ENCODE measurements at places on chromosomes 6 and 20.

GRCh38 chr20:3471397-3472021 is 691 bp downstream of the ATRN start:
- DNase-seq, result no peak

DNA sequence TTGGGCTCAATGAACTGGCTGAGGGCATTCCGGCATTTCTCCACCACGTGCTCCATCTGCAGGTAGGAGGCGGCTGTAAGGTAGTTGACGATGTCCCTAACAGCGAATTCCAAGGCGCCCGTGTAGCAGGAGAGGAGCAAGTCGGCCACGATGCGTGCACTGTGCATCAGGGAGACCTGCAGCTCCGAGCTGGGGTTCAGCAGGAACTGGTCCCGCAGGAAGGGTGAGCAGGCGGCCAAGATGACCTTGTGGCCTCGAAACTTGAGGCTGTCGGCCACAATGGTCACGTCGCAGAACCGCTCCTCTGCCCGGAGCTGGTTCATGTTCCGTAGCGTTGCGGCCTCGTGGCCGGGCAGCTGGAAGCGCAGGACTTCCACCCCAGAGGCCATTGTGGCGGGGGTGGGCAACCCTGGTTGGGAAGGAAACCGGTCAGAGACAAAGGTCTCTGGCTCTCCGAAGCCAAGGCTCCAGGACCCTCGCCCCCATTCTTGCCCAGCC is 920 bp downstream of the ZBTB12 start:
- no peak for DNase-seq

DNA sequence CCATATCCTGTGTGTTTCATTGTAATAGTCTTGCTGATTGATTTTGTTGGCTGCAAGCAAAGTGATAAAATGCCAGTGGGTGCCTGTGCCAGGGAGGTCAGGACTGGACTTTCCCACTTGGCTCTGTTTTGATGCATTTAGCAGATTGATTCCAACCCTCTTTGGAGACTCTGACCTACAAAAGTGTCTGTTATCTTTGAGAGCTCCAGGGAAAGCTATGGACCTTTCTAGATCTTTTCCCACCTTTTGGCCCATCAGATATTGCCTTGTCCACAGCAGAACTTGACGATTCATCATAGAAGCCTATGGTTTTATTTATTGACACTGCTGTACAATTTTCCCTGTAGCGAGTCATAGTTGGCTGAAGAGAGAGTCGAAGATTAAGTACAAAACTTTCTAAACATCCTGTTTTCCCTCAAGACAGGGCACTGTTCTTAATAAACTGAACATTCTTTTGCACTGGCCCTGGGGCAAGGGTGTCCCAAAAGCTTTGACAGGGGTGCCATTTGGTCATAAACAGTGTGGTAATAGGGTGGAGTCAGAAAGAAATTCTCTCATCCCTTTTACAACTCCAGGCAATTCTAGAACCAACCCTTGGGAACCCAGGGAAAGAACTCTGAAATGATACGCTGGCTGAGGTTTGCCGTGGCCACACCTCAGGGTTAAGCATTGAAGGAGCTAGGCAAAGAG is 53.7 kb downstream of the E2F3 start:
- peak; percentile 54 for DNase-seq

DNA sequence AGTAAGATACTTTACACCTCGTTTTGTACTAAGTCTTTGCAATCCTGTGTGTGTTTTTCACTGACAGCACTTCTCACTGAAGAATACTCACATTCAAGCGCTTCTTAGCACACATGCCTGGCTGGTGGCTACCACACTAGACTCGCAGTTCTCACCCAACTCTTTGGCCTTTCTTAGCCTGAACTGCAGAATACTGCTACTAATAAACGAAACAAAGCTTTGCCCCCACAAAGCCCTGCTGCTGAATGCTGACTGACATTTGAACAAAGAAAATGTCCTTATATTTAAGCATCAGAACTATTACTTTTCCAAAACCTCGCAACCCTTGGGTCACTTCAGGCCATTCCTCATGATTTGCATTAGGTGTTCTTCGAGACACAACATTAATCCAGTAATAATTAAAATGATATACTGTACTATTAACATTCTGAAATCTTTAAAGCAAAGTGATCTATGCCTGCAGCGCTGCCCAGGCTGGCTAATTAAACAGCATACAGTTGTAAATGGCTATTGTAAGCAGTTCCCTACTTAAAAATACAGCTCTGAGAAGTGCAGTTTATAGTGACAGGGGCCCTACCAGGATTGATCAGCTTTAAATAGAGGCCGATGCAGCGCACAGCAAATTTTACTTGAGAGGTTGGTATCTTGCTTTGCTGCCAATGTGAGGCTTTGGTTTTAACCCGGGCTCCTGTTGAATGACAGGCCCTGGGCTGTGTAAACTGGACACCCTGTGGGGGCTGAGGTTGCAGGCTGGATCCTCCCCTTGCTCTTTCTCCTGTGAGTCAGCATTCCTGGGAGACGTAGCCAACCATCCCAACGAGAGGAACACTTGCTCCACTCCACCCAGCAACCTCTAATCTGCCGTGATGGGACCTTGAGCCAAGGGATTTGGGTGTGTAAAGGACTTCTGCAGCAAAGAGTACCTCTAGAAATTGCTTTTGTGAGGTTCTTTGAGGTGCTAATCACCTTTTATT is 899.0 kb downstream of the TFAP2A start:
- peak; percentile 90 for DNase-seq

DNA sequence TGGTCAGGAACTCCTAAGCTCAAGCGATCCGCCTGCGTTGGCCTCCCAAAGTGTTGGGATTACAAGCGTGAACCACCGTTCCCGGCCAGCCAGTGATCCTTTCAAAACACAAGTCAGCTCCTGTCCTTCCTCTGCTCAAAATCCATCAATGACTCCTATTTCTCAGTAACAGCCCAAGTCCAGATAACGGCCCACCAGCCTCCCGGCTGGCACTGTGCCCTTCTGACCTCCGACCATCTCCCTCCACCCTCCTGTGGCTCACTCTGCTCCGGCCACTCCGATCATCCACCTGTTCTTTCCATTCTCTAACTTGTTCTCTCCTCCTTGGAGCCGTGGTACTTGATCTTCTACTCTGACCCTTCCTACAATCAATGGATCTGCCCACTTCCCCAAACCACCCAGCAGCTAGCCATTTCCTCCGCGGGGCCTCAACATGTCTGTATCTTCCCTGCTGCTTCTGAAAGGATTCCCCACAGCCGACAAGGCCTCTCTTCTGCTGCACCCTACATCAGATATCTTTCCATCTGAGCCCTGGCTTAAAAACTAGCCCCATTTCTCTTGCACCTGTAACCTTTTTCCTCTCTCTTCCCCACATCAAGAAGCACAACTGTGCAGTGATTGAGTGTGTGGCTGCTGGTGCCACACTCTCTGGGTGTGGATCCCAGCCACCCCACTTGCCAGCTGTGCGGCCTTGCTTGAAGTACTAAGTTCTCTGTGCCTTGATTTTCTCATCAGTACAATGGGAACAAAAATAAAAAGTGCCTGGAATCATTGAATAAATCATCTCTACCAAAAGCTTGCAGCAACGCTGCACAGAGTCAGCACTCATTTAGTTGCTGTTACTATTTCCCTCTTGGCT is 6.1 kb upstream of the ZMYND8 start:
- DNase-seq, result no peak

DNA sequence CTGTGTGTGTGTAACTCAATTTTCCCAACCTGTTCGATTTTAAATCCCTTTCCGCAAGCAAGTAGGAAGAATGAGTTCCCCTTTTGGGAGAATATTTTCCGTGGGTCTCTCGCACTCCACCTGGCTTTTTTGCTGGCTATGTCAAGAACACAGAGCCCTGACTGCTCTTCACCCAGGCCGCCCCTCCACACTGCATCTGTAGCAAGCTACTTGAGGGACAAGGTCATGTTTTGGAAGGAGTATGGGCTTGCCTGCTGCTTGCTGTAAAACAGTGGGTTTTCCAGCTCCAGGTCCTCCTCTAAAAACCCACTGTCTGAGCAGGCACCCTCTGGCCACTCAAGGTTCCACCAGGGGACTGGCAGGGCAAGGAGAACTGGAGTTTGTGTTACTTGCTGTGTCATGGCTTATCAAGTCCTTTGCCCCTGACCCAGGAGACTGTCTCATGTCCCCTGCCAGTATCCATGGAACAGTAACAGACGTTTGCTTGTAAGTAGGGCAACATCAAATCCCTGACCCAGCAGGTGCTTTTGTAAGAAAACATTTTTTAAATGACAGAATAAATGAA is 35.5 kb upstream of the SYNJ2 start:
- no peak for DNase-seq

DNA sequence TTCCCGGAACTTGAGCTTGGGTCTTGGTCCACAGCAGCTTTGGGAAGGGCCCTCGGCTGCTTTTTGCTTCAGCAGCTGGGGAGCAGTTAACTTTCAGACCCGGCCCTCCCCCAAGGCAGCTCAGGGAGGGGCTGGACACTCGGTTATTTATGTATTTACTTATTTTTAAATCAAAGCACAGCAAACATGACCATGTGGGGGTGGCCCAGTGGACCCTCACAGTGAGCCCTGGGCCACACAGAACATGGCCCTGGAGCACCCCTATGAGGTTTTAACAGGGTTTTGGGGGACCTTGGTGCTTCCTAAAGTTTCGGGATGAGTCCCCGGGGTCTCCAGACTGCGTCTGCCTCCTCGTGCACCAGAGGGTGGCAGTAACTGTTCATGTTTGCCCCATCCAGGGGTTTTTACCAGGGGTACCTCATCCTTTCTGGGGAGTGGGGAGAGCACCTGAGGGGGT is 26.6 kb upstream of the NPBWR2 start:
- no peak for DNase-seq

GRCh38 chr6:70551566-70551965 is 15.2 kb upstream of the SDHAF4 start:
- no peak for DNase-seq

- DNase-seq, result no peak
Measured at GRCh38 chr6:3229566-3230178, 2.2 kb upstream of the TUBB2B start.

- no peak for DNase-seq
Measured at GRCh38 chr6:167127785-167128531, 5.1 kb downstream of the CCR6 start.

- DNase-seq, result no peak
Measured at GRCh38 chr6:138563650-138564049, 64.4 kb upstream of the NHSL1 start.

DNA sequence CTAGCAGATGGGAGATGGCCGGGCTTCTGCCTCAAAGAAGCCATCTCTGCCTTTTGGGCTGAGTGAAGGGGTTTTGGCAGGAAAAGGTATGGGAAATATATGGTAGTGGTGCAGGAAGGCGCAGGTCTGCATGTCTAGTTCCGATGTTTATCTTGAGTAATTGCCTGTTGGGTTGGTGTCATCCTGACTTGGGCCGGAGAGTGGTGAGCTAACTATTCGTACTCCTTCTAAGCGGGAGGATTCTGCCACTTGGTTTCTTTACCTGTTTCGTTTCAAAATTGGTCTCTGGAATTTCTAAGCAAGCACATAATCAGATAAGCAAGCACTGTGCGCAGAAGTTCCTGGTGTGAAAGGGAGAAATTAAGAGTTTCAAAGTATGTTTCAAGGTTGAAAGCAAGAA is 229.6 kb downstream of the SAMD5 start:
- DNase-seq, result no peak

GRCh38 chr6:152571089-152571488 is 66.1 kb downstream of the SYNE1 start:
- no peak for DNase-seq
